ENCODE measurements at places on chromosomes 3 and 15.

DNA sequence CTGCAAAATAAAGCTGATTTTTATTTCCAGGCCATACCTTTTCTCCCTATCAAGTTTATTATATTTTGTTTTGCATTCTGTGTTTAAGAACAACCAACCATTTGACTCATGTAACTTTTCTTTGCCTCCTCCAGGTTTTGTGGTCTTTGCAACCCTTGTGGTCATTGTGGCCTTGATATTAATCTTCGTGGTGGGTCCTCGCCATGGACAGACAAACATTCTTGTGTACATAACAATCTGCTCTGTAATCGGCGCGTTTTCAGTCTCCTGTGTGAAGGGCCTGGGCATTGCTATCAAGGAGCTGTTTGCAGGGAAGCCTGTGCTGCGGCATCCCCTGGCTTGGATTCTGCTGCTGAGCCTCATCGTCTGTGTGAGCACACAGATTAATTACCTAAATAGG lies 27.6 kb downstream of the NIPA2 start:
- no peak for DNase-seq

- DNase-seq, result no peak
These were observed 41.2 kb upstream of the ADAMTS9 start for GRCh38 chr3:64728994-64729393.

DNA sequence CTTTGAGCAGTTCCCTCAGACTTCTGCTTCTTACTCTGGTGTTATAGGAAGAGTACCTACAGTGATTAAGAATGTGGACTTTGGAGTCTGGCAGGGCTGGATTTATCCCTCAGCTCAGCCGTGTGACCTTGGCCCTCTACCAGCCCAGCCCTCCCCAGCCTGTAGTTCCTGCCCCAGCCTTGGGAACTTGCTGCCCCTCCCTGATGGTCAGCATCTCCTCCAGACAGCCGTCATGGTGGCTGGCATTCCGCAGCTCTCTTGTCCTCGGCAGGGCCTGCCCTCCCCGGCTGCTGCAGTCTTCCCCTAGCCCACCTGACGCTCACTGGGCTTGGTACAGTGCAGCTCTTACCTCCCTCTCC lies 21.9 kb upstream of the CPNE9 start:
- no peak for DNase-seq

GRCh38 chr3:135166266-135166825 lies 371.3 kb downstream of the EPHB1 start:
- DNase-seq, result no peak

- no peak for DNase-seq
These were observed 1.5 kb downstream of the FAH start for GRCh38 chr15:80154336-80154735.

DNA sequence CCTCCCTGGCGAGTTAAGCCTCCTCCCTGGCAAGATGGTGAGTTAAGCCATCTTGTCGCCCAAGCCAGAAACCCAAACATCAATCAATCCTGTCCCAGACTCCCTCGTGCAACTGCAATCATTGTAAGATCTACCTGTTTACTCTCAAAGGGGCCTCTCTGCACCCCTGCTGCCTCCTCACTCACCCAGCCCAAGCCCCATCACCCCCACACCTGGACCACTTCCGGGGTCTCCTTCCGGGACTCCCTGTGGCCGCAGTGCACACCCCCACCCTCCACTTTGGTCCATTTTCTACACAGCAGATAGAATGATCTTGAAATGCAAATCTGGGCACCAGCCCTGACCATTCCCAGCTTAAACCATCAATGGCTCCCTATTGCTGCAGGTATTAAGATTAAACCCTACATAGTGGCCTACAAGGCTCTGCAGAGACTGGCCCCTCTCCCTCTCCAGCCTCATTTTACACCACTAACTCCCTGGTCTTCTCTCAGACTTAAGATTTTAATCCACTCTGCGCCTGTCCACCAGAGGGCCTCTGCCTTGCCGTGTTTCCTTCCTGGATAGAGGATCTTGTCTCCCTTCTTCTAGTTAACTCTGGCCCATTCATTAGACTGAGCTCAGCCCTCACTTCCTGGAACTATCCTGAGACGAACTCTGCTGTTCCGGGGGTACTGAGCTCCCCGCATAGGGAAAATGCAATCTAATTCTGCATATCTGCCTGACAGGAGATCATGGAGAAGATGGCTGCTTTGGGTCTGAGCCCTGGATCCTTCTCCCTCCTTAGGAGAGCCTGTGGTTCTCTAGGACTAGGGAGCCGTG lies 41.9 kb upstream of the SLC6A1 start:
- peak; percentile 14 for DNase-seq

Measured in NCI-H226 (cell line).